Central memory CD8-positive, alpha-beta T cell (primary cell): ENCODE measurements at places on chromosomes 12 and 14.

DNA sequence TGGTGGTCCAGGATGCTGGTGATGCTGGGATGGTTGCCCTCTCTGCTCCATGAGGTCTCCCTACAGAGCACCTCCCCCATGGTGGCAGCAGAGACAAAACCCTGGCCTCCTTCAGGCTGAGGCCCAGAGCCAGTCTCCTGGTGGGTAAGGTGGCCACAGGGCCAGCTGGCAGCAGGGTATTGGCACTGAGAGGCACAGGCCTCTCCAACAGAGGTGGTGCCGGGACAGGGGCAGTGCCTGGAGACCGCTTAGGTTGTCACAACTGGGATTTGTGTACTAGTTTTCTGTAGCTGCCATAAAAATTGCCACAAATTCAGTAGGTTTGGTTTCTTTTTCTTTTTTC lies 6.1 kb upstream of the MTA1 start:
- DNase-seq: no peak

DNA sequence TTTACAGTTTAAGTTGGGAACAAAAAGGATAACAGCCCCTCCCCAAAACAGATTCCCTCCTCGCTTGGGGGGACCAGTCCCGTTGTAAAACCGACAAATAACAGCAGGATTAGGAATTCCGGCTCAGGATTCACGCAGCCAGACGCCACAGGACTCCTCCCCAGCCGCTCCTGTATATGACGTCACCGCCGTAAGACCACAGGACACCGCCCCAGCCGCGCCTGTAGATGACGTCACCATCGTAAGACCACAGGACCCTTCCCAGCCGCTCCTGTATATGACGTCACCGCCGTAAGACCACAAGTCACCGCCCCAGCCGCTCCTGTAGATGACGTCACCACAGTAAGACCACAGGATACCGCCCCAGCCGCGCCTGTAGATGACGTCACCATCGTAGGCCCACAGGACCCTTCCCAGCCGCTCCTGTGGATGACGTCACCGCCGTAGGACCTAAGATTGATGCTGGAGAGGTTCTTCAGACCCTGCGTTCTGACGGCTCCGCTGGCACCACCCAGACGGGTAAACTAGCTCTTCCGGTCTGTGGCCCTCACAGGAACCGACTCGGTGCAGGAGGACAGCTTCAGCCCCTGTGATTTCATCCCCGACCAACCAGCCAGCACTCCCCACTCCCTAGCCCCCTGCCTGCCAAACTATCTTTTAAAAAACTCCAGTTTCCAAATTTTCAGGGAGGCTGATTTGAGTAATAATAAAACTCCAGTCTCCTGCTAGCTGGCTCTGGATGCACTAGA lies 43.9 kb upstream of the FBRSL1 start:
- DNase-seq: peak; percentile 55

DNA sequence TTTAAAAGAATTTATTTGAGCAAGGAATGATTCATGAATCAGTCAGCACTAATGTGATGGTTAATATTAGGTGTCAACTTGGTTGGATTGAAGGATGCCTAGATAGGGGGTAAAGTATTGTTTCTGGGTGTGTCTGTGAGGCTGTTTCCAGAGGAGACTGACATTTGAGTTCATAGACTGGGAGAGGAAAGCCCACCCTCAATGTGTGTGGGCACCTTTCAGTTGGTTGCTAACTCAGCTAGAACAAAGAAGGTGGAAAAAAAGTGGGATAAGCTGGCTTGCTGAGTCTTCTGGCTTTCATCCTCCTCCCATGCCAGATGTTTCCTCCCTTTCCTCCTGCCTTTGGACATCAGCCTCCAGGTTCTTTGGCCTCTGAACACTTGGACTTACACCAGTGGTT lies 47.2 kb downstream of the TESPA1 start:
- no peak for DNase-seq

- DNase-seq: no peak
Observed at GRCh38 chr14:96187216-96188031, 17.2 kb upstream of the BDKRB2 start.

DNA sequence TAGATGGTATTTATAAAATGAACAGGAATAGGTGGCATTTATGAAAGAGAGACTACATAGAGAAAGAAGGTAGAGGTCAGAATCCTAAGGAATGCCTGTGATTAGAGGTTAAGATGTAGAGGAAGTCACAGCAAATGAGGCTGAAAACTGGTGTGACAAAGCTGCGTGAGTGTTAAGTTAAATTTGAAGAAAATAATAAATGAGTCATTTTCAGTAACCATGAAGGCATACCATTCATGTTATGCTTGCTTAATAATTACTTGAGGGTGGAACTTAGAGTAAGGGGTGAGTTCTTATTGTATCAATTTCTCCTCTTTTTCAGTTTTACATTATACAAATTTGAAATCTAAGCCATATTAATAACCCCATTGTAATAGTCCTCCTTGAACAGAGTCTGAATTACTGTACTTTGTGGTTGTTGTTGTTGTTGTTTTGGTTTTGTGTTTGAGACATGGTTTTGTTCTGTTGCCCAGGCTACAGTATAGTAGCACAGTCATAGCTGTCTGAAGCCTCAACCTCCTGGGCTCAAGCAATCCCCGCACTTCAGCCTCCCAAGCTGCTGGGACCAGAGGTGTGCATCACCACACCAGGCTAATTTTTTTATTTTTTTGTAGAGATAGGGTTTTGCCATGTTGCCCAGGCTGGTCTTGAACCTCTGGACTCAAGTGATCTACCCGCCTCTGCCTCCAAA lies 761.5 kb downstream of the GALC start:
- DNase-seq: no peak

- DNase-seq: no peak
Observed at GRCh38 chr12:4275870-4276301, 2.3 kb downstream of the CCND2 start.

- DNase-seq: no peak
Observed at GRCh38 chr12:93126069-93126474, 197.0 kb upstream of the EEA1 start.

DNA sequence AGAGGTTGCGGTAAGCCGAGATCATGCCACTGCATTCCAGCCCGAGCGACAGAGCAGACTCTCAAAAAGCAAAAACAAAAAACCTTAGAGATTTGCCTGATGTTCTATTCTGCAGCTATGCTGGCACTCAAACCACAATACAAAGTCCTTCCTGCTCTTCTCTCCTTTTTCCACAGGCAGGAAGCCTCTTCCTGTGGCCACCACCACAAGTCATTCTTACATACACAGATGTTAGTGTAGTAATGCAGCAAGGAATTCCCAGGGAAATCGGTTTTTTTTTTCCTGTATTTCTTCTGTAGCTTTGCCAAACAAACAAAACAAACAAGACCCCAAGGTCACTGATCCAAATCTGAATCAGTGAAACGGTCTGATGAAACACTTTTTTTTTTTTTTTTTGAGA lies 104.3 kb downstream of the FIGNL2 start:
- DNase-seq: no peak

DNA sequence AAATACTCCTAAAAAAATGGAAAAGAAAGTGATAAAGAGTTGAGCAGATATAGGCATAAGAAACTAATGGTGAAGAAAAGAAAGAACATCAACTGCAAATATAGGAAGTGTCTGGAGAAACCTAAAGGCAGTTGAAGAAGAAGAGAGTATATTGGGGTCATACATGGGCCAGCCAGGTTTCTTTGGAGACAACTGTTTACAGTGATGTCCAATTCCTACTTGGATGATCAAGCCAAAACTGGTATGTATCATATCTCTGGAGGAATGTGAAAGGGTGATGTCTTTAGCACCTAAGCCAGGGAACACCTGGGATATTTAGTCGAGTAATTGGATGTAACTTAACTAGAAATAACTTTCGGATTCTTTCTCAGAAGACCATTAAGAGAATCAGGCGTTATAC lies 129.3 kb upstream of the FLRT2 start:
- no peak for DNase-seq
